ENCODE measurements at places on chromosomes 1 and 21. TPM values are rescaled to one million over a fixed set of nuclear protein-coding genes. Genes with fewer than 3 reads are reported as not detected.

DNA sequence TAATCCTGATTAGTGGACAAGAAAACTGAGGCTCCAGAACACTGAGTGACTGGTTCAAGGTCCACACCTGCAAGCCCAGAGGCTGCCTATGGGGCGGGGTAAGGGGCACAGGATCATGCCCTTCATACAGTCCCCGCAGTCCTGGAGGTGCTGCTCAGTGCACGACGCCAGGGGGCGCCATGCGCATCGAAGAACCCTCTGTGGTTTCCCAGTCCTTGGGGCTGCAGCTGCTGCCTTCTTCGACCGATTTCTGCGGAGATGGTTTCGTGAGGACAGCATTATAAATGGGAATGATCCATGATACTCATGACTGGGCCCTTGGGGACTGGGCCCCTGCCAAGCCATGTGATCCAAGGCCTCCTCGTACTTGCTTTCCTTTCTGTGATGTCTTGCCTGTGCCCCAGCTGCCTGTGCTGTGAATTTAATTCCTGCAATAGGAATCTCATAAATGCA, 37.1 kb upstream of the ARHGEF10L start:
- peaks cover 14% of the 10 kb centered on the region for H3K27me3 ChIP-seq
- H3K36me3 ChIP-seq = no peaks in the 10 kb centered on the region
- no peak overlapping the region for H3K27ac ChIP-seq
- peaks cover 3% of the 10 kb centered on the region for H3K4me1 ChIP-seq

DNA sequence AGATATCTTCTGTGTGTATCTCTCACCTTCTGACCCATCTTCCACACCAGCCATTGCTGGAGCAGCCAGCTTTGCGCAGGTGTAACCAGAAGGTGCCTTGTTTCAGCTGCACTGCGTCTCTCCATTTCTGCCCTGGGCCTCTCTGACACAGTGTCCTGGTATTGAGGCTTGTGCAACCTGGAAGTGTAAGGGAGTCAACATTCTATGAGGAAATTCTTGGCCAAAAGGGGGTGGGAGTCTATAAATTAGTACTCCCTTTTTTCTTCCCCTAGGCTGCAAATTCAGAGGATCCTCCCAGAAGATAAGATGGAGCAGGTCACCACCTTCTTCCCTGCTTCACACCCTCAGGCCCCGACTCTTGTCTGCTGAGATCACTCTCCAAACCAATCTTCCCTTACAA, 109.1 kb downstream of the MRPS6 start:
- H3K27me3 ChIP-seq = no peaks in the 10 kb centered on the region
- no peak overlapping the region for H3K27ac ChIP-seq
- no peak overlapping the region for H3K4me3 ChIP-seq

DNA sequence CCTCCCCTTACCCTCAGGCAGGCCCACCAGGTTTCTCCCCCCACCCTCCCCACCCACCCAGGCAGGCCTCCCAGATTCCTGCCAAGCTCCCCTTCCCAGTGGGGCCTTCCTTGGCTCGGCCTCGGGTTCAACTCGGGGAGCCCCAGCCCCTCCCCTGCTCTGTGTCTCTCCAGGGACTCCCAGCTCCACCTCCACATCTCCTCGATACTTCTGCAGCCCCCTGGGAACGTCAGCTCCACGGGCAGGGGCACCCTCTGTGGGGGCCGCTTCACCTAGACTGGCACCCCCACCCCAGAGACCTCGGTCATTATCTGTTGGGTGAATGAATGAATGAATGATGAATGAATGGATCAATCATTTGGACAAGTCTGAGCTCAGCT, 775 bp downstream of the MMEL1 start:
- peaks cover 26% of the 10 kb centered on the region for H3K27me3 ChIP-seq
- peaks cover 3% of the 10 kb centered on the region for H3K36me3 ChIP-seq
- no peak overlapping the region for H3K4me3 ChIP-seq
- no peak overlapping the region for H3K27ac ChIP-seq
- H3K4me1 ChIP-seq = peaks cover 2% of the 10 kb centered on the region

GRCh38 chr1:107609808-107610207, 355.2 kb downstream of the VAV3 start:
- no peak for DNase-seq
- H3K4me1 ChIP-seq = no peaks in the 10 kb centered on the region

The LDLRAD1 gene
- total RNA-seq = not detected

Data from activated naive CD8-positive, alpha-beta T cell treated with anti-CD3 and anti-CD28 coated beads, Interleukin-2, amount 10 ng/mL, durations not matched to agents 7 days and 5 days (primary cell).